ENCODE measurements at places on chromosomes 3 and 15.

DNA sequence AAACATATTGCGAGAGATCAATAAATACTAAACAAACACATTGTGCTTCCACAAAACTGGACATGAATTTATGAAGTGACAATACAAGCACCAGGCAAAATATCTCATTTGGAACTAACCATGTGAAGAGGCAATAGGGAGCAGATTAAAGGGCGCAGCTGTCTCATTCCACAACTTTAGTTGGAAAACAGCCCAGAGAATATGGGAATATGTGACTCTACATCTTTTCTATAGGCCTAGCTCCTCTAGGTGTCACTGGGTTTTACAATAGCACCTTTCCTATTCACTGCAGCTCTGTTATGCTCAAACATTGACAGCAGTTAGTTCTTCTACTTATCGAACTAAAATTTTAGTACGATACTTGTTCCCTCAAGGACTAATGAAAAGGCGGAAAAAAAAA is 866.3 kb upstream of the GBE1 start:
- no peak for DNase-seq

GRCh38 chr3:170703121-170703588 is 117.3 kb upstream of the SLC7A14 start:
- no peak for DNase-seq

GRCh38 chr3:111359261-111360030 is 182.6 kb upstream of the CD96 start:
- no peak for DNase-seq

- no peak for DNase-seq
Measured at GRCh38 chr3:1079662-1080061, 13.2 kb upstream of the CNTN6 start.

- DNase-seq = no peak
Measured at GRCh38 chr3:188916934-188917401, 254.8 kb upstream of the TPRG1 start.

- DNase-seq = no peak
Measured at GRCh38 chr3:32443478-32443877, 51.8 kb downstream of the CMTM7 start.

- no peak for DNase-seq
Measured at GRCh38 chr15:84003791-84004503, 231.6 kb upstream of the GOLGA6L4 start.

DNA sequence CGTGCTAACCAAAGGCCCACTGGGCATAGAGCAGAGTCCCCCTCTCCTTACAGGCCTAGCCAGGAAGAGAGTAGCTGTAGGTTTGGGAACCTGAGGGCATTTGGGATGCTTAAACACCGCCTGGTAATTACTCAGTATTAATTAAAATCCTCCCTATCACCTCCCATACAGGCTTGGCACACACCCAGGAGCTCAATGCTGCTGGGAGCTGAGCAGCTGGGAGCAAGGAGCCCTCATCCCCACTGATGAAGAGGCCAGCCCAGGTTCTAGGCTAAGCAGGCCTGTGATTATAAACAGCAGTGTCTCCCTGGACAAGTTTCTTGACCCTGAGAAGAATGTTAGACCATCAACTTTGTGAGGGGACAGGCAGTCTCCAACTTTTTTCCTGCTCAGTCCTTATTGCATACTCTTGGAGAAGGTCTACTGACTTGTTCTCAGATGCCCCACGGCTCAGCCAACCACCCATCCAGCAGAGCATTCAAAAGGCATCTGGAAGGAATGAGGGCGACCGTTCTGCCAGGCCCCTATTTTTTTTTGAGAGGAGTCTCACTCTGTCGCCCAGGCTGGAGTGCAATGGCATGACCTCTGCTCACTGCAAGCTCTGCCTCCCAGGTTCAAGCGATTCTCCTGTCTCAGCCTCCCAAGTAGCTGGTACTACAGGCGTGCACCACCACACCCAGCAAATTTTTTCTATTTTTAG is 1.3 kb upstream of the PRKAR2A start:
- no peak for DNase-seq

GRCh38 chr3:115784739-115785536 is 161.6 kb downstream of the GAP43 start:
- no peak for DNase-seq

GRCh38 chr3:88312256-88312655 is 162.5 kb downstream of the C3orf38 start:
- DNase-seq = no peak

DNA sequence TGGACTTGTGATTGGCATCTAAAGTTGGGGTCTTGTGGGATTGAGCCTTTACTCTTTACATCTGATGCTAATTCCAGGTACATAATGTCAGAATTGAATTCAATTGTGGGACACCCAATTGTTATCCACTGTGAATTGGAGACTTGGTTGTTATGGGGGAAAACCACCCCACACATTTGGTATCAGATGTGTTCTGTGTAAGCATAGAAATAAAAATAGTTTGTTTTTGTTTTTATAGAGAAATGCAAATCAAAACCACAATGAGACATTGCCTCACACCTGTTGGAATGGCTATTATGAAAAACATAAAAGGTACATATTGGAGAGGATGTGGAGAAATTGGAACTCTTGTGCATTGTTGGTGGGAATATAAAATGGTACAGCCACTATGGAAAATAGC is 58.5 kb downstream of the CPA3 start:
- no peak for DNase-seq

DNA sequence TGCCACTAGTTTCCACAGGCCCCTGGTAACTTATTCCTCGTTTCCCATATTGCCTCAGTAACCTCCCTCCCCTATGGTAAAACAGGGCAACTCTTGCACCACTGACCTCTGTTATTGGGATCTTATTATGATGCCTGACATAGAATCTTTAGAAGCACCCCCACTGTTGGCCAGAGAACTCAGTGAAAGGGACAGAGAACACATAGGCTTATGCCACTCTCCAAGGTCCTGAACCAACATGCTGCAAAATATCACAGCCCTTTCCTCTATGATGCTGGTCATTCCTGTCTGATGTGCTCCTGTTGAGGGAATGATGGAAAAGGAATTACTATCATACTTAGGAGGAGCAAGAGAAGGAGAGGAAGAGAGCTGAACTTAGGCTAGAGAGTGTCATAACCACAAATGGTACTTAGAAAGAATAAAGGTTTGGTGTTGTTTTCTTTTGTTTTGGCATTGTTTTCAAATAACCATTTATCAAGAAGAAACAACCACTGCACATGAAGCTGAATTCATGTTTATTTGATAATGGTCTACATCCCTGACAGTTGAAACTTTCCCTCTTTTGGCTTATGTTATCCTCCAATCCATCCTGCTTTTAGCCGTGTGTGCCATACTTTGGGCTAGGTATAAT is 330.2 kb downstream of the EPHB1 start:
- no peak for DNase-seq

GRCh38 chr15:28994831-28995596 is 109.2 kb downstream of the APBA2 start:
- no peak for DNase-seq

GRCh38 chr15:87764461-87765240 is 491.9 kb downstream of the NTRK3 start:
- DNase-seq = no peak

- DNase-seq = no peak
Measured at GRCh38 chr3:191770541-191770940, 309.6 kb downstream of the PYDC2 start.

DNA sequence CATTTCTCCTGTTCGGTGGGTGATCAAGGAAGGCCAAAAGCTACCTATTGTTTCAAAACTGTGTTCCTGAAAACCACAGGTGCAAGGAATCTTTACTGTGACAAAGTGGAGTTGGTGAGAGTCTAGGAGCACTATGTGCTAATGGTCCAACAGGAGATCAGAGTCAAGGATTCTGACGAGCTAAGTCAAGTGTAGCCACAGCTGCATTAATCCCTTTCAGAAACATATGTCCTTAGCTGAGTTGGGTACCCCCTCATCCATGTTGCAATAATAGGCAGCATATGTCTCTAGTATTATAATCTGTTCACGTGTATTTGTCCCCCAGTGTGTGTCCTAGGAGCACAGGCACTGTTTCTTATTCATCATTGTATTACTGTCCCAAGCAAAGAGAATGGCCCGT is 1.7 kb downstream of the VPS39 start:
- no peak for DNase-seq

DNA sequence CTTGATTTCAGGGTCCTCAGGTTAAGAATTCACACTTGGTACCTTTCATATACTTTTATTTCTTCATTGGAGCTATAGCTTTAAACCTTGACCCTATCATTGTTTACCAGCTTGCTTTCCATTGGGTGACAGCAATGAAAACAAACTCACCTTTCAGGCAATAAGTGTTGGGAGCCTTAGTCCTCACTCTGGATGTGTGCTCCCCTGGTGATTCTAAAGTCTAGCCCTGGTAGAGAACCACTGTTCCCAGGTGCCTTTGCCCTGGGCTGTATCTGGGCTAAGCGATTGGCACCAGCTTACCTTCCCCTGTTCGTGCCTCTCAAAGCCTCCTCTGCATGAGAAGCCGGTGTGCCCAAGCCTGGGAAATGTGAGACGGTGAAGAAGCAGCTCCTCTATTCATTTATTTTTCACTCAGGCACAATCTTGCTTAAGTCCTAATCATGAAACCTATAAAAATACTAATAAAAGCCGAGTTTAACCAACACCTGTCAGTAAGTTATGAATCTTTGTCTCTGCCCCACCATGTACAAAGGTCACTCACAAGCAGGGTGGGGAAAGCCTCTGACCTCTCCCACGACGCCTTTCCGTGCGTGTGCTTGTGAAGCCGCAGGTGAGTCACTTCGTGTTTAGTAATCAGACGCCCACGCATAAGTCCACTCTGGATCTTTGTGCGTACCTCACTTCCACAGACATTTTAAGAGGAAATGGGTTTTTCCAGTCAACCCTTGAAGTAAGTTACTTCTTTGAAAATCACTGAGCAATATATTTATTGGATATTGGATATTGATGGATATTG is 12.8 kb upstream of the ARRDC4 start:
- no peak for DNase-seq

Data from stimulated activated CD4-positive, alpha-beta T cell treated with anti-CD3 and anti-CD28 coated beads, Interleukin-15, amount 100 ng/mL, for 1 hour (primary cell).